ENCODE measurements at places on chromosomes 6 and 20.

DNA sequence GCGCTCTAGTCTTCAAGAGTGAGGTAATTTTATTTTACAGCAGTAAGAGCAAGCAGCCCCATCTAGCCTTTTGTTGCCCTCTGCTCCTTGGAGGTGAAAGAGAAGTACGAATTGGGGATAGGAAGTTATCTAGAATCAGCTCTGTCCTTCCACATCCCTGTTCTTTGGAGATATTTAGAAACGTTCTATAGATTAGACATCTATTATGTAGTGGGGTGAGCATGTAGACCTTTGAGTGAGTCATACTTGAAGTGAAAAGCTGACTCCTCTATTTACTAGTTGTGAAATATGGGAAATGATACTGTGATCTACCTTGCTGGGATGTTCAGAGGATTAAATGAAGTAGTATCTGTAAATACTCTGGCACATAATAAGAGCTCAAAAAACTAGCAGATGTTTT is 36.0 kb upstream of the SLC35D3 start:
- DNase-seq = no peak

- DNase-seq = peak; percentile 58
These were observed 25.1 kb upstream of the TRIM26 start for GRCh38 chr6:30238178-30238795.

DNA sequence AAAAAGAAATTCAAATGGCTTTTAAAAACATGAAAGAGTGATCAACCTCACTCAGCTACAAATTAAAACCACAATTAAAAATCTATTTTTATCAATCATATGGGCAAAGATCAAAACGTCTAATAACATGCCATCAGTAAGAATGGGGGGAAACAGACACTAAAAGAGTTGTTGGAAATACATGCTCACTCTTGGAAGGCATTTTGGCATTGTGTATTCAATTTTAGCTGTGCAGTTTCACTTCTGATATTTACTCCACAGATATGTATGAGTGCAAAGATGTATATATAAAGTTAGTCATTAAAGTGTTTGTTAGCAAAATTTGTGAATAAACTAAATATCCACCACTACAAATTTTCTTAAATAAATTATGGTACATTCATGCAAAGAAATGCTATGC is 112.3 kb upstream of the TOP1 start:
- no peak for DNase-seq

DNA sequence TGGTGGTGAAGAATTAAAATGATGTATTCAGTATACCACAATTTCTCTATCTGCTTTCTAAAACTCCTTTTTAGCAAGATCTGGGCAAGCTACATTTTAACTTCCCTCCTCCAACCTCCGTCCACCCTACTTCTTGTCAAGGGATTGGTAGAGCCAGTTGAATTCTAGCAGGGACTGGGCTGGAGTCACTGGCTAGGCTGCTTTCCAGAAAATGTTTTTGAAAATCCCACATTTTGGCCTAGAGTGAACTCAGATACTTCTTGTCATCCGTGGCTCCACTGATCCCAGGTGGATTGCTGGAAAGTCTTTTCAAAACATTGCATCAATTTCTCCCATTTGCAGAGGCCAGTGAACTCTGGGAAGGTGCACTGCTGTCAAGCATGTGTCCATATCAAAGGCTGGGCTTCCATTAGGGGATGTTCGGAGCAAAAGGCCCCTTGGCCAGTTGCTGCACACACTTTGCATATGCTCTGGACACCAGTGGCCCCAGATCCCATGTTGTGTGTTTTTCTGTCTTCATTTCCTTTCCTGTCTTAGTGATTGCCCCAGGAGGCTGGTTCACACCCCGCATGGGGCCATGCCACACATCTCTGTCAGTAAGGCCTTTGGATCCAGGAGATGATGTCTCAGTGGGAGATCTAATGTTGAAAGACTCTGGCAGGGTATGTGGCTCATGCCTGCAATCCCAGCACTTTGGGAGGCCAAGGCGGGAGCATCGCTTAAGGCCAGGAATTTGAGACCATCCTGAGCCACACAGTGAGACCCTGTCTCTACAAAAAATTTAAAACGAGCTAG is 11.3 kb upstream of the KCNK16 start:
- no peak for DNase-seq

DNA sequence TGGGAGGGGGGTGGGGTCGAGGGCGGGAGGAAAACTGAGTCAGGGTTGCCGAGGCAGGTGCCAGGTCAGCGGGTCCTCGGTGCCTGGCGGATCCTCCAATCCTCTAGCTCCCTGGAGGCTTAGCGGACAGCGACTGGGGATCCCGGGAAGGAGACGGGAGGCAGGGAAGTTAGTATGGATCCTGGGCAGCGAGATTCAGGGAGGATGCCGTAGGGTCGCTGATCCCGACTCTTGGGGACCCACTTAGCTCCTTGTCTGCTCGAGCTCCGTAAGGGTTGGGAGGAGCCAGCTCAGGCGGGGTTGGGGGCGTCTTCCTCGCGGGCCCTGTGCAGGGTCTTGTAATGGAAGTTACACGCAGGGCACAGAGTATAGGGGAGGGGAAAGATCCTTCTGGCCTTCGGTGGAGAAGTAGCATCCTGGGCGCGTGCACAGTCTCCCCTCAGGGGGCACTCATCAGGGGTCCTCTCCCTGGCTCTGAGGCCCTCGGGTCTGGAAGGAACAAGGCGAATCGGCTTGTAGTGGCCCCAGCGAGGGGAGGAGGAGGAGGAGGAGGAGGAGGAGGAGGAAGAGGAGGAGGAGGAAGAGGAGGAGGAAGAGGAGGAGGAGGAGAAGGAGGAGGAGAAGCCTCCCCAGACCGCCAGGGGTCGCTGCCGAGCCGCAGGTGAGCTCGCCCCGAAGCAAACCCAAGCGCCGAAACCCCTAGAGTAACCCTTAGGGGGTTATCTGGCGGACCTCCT is 6.4 kb upstream of the SLC12A5 start:
- DNase-seq = peak; percentile 78

GRCh38 chr20:51446656-51447055 is 95.9 kb downstream of the NFATC2 start:
- no peak for DNase-seq

DNA sequence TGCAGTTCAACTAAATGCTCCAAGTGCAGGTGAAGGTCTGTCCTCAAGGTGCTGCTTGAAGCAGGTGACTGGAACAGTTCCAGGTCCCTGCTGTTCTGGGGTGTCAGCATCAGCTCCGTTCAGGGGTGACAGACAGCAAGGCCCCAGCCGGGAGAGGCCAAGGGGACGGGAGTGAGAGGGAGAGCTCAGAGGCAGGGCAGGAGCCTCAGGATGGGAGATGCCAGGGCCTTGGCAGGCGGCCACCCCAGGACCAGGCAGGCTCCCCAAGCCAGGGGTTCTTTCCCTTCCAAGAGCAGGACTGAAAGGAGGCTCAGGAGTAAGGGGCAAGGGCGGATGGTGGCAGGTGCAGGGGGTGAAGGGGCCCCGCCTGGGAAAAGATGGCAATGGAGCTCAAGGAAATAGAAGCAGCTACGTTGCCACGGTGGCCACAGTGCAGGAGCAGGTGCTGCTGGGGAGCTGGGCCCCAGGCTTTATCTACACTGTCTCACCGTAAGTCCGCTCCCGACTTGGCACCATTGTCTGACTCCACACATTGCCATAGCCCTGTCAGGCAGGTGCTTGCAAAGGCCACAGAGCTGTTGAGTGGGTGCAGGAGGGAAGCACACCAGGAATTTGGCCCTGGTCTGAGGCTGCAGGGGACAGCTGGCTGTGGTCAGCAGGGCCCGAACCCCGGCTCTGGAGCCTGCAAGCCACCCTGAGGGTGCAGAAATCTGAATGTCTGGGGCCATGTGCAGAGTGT is 43.1 kb downstream of the ERMARD start:
- no peak for DNase-seq

GRCh38 chr6:138695193-138695592 is 78.4 kb upstream of the CCDC28A start:
- no peak for DNase-seq

GRCh38 chr6:21947731-21948386 is 349.0 kb downstream of the PRL start:
- DNase-seq = no peak

DNA sequence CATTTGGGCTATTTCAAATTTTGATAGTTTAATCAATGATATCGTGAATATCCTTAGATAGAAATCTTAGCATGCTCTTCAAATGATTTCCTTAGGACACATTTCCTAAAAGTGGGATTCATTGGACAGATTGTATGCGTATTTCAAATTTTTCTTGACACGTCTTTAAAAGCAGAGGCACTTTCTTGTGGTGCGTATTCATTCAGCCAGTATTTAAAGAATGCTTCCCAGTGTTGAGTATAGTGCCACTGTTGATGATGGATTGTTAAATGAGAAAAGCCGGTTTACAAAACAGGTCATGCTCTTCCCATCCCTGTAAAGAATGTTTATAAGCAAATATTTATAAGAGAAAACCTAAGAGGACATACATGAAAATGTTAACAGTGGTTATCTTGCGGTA is 15.1 kb upstream of the NOL7 start:
- no peak for DNase-seq

DNA sequence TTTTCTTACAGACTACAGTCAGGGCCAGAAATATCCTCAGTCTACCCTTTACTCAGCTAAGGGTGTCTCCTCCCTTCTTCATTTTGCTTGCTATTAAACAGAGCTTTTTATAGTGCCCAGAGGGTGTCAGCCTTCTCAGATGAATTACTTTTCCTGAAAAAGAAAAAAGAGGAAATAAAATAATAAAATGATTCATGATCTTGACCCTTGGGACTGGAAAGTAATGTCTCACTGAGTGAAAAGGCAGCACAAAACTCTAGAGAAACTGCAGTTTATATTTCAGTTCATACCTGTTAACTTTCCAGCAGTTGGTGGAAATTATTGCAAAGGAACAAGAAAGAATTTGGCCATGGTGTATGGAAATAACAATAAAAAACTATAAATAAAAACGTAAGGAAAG is 170.6 kb downstream of the IBTK start:
- no peak for DNase-seq

DNA sequence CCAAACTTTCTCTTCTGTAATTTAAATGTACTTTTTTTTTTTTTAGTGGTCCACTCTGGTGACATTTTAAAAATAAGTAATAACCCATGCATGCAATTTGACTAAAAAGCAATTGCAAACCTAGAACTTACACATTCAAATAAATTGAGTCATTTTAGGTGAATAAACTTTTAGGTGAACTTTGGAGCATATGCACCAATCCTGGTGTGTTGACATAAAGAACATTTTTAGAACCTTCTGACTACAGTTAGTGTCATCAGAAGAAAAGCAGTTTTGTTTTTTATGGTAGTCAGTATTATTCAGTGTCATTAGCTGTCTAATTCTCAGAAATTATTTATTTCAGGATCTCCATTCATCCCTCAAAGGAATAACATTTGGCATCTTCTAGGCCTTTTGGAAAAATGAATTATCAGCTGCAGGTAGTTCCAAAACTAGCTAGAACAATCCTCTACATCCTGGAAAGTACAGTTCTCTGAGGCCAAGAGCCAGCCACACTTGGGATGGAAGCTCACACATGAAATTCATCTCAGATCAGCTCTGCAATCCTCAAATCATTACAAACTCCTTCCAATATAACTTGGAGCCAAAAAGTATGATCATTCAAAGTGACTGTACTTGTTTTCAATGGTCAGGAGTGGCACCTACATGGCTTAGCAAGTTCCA is 38.5 kb upstream of the SIM1 start:
- DNase-seq = no peak

DNA sequence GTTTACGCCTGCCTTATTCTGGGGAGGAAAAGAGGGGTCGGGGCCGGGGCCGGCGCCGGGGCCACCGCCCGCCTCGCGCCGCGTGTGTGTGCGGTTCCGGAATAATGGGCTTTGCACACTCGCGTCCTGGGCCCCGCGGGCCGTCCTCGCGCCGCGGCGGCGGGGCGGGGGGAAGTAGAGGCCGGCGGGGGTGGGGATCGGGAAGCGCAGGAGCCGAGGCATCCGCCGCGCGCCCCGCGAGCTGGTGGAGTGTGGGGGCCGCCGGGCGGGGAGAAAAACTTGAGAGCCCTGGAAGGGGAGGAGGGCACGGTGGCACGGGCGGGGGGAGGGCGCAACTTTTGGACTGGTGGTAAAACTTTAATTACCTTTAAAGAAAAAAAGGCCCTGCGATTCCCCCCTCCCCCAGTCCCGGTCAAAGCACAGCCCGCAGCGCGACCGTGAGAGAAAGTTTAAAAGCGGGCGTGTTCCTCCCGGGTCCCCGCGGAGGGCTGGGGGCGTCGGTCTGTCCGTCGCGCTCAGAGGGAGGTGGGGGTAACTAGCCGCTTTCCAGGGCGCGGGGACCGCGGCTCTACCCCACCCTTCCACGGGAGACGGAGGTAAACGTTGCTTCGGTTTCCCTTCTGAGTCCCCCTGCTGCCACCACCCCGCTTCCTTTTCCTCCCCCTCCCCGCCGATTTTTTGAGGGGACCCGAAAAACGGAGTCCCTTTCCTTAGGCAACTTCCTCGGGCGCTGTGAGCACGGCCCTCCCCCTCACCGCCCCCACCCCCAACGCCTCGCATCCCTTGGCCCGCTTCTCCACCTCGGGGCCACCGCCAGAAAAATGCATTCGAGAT is 1.9 kb downstream of the L3MBTL3 start:
- DNase-seq = peak; percentile 20

GRCh38 chr20:44053046-44053445 is 133.9 kb downstream of the JPH2 start:
- no peak for DNase-seq

GRCh38 chr20:12455148-12455547 is 537.5 kb downstream of the BTBD3 start:
- DNase-seq = no peak

- no peak for DNase-seq
These were observed 260.0 kb downstream of the ARID1B start for GRCh38 chr6:157037165-157037564.

- DNase-seq = no peak
These were observed 59.1 kb upstream of the NT5E start for GRCh38 chr6:85390775-85391174.

DNA sequence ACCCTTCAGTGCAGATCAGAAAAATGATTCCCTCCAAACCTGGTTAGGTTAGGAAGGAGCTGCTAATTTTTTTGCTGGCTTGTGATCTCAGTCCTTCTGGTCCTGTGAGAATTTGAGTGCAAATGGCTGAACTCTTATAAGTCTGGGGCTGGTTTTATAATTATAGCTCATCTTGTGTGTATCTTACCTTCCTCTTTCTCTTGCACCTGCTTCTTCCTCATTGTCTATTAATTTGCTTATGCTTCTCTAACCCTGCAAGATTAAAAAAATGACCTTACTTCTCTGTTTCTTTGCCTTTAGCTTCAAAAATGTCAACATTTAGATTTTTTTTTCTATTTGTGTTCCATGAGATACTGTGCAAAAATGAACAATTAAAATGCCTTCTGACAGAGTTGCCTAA is 576.2 kb downstream of the DHX35 start:
- DNase-seq = no peak

- DNase-seq = no peak
These were observed at the start of gene IL22RA2 for GRCh38 chr6:137173501-137173900. TSS of gene IL22RA2 (minus strand) at chr6:137173644. CDS start at chr6:137161749, 11,895 bp downstream.

GRCh38 chr20:50759678-50760077 is 28.3 kb downstream of the PARD6B start:
- no peak for DNase-seq

- DNase-seq = no peak
These were observed 2.5 kb upstream of the MMP9 start for GRCh38 chr20:46006022-46006705.
